ENCODE measurements at places on chromosomes 7 and 10.

- no peak for DNase-seq
Observed at GRCh38 chr10:97627731-97628130, 5.6 kb downstream of the MORN4 start.

- DNase-seq = no peak
Observed at GRCh38 chr10:21372651-21373410, 152.7 kb downstream of the SKIDA1 start.

DNA sequence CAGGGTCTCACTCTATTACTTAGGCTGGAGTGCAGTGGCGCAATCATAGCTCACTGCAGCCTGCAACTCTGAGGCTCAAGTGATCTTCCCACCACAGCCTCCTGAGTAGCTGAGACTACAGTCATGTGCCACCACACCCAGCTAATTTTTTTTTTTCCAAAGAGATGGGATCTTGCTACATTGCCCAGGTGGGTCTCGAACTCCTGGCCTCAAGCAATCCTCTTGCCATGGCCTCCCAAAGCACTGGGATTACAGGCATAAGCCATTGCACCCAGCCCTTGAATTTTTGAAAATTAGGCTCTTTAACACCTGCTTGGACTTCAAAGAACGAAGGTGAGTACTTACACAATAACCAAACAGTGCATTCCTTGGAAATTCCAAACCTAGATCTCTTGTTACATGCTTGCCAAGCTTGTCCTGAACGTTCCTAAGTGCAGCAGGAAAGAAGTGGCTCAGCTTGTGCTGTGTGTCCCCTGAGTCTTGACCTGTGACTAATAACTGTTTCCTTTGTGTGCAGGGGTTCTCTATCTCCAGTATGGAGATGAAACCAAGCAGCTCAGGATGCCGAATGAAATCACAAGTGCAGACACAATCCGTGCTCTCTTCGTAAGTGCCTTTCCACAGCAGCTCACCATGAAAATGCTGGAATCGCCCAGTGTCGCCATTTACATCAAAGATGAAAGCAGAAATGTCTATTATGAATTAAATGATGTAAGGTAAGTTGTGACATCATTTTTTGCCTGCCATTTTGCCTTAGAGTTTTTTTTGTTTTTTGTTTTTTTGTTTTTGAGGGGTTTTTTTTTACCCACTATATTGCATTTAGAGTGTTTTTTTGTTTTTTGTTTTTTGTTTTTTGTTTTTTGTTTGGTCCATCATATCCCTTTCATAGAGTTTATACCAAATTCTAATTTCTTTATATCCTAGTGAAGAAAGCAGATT, 223.8 kb downstream of the KIAA1217 start:
- no peak for DNase-seq

DNA sequence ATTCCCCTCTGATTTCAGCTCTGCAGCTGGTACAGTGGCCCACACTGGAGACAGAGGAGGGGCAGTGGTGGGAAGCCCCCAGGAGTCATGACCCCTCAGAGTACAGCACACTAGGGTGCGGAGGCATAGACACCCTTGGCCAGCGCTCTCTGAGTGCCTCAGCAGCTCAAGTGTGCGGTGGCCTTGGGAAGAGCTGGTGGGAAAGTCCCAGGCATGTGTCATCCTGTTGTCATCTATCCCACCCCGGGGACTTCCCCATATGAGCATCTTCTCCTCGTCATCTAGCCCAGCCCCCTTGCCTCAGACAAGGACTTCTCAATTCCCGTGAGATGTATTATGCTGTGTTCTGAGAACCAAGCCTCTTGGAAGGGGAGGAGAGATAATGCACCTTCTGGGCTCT, 15.6 kb upstream of the PPIF start:
- DNase-seq = no peak

DNA sequence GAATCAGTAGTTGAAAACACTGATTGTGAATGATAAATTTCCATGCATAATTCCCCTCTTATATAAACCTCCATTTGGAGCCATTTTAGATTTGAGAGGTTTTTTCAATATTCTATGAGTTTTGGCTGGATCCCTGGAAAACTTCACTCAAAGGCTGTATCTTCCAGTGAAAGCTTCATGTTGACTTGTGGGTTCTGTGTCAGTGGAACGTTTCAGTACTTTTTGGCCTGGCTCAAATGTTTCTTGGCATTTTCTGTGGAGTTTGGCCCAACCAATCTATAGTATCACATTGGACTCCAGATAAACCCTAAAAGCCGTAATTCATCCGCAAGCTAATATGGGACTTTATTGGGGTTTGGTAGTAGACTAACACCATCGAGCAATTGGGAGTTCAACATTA, 172.6 kb upstream of the PRPS1L1 start:
- no peak for DNase-seq

DNA sequence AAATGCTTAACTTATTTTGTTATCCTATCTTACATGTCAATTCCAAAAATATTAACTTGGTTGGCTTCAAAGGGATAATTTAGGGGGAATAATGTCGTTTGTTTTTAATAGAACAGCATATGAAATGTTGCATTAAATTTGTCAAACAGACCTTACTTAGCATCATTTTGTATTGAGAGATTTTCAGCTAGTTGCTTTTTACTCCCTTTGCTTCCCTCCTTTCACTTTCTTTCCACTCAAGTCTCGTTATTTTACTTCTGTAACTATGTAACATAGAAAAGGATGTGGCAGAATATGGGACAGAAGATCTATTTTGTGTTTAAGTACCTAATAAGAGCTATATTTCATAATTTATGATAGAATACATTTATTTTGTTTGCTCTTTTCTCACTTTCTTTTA, 2.6 kb downstream of the PHYHIPL start:
- no peak for DNase-seq

- DNase-seq = no peak
Observed at GRCh38 chr10:88157981-88158465, 294.6 kb downstream of the PTEN start.

DNA sequence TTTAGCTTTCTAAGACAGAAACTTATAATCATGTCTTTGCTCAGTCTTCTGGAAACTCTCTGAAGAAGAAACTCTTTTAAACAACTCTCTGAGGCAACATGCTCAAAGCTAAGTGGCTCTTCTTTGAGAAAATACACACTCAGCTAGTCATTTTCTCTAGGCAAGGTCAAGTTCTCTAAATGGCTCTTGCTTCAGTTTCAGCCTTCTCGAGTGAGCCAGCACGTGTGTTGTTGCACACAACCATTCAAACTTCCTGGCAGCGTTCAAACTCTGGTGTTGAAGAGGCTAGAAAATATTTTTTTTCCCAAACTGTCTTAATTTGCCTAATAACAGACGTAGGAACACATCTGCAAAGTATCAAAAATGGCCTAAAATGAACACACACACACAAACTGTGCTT, 129.1 kb downstream of the THSD7A start:
- no peak for DNase-seq

DNA sequence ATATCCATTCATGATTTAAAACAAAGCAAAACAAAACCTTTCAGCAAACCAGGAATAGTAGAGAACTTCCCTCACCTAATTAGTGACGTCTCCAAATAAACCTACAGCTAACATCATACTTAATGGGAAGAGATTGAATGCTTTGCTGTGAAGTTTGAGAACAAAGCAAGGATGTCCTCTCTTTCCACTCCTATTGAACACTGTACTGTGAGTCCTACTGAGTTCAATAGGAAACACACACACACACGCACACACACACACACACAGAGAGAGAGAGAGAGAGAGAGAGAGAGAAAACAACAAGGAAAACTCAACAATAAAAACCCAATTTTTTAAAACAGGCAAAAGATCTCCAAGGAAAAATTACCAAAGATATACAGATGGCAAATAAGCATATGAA, 32.3 kb downstream of the PODXL start:
- DNase-seq = no peak

DNA sequence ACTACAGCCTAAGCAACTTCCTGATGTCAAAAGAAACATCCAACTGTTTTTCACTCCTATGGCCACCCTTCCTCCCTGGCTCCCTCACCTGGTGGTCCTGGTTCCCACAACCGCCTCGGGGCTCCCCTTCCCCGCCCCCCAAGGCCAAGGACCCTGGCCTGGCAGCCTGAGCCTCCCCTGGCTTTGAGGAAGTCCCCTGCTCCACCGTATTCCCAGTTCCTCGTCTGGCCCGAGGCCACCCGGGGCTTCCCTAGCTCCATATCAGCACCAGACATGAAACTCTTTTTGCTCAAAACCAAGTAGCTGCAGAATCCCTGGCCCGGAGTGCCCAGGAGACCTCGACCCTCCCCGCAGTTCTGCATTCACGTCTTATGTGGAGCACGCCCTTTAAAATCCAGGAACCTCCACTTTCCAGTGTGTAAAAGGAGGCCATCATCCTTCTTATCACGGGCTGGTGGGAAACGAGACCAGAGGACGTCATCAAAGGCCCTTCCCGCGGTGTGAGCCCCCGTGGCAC, 82.9 kb downstream of the PRKAG2 start:
- no peak for DNase-seq

DNA sequence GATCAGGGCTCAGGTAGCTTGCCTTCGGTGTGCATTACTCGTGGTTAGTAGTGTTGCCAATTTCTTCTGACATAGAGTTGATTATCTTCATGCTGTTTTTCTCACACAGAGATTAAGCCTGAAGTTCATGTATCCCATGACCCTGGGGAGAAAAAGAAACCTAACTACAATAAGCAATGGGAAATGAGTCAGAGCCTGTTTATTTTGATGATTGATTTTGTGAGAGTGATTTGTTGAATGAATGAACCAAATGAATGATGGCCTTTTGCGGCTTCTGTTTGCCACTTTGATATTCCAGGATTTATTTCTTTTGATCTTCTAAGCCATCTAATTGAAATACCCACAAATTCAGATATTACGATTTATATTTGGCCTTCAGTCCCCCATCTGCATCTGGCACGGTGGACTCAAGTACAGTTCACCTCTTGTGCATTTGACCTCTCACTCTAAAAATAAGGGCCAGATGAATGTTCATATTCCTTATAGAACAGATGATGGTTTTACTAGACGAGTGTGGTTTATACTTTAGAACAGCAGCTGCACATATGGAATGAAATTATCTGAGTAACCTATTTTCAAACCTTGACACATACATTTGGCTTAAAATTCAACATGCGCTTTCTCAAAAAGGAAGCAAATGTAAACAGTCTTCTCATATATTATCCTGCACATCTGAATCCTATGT, 110.7 kb downstream of the PLCE1 start:
- no peak for DNase-seq

GRCh38 chr7:142815134-142815533, 39.7 kb upstream of the EPHB6 start:
- no peak for DNase-seq

GRCh38 chr10:3828404-3829155, 43.6 kb upstream of the KLF6 start:
- DNase-seq = no peak

DNA sequence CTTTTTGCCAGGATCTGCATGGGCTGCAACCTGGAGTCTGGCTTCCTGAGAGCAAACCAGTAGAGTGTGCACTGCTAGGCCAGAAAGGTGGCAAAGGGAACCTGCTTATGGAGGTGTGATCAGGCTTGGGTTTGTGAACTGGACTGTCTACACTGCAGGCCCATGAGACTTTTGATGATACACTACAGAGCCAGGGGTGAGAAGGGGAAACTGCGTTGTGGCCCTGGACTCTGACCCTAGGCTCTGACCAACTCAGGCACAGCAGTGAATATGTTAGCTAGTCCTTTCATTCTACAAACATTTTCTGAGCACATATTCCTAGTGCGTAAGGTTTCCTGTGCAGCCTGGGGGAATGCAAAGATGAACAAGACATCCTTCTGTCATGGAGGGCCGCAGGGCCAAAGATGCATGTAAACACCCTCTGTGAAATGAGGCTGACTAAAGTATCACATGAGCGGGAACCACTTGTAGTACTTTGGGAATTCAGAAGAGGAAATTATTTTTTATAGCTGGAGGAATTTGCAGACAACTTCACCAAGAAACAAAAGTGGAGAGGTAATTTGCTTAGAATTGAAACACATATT, 63.8 kb upstream of the HPS1 start:
- DNase-seq = no peak

GRCh38 chr7:157554393-157555238, 217.8 kb downstream of the DNAJB6 start:
- DNase-seq = no peak

DNA sequence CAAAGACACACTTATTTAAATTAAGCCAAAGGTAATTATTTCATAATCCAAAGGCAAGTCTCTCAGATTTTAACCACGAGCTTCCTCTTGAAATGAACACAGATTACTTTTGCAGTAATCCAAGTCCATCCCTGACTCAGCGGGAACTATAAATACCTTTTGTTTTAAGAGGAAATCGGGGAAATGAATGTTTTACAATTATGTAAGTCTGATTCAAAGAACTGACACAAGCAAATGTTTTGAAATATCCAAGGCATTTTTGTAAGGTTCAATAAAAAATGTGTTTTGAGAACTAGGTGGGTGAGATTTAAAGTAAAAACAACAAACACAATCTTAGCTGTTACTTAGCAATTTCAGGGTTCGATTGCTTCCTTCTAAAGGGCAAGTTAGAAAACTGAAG, 179.8 kb upstream of the ASAH2 start:
- no peak for DNase-seq

DNA sequence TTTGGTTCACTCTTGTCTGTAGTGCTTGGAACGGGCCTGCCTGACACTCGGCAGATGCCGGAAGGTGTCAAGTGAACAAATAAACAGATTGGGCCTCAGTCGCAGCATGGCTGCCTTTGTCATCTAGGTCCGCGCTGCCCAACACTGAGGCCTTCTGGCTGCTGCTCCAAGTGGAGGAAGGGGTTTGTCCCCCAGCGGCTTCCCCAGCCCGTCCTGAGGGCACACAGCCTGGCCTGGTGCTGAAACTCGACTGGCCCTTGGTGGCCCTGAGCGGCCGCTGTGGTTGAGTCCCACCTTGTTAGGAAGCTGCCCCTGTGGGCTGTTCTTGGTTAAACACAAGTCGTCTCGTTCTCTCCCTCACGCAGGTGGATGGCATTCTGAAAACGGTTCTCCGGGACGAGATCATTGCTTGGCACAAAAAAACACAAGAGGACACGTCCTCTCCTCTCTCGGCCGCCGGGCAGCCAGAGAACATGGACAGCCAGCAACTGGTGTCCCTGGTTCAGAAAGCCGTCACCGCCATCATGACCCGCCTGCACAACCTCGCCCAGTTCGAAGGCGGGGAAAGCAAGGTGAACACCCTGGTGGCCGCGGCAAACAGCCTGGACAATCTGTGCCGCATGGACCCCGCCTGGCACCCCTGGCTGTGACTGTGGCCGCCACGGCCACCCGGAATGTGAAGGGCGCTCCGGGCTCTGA, 132.1 kb downstream of the SMURF1 start:
- DNase-seq = no peak

- DNase-seq = no peak
Observed at GRCh38 chr10:12910835-12911234, 90.7 kb downstream of the CCDC3 start.

DNA sequence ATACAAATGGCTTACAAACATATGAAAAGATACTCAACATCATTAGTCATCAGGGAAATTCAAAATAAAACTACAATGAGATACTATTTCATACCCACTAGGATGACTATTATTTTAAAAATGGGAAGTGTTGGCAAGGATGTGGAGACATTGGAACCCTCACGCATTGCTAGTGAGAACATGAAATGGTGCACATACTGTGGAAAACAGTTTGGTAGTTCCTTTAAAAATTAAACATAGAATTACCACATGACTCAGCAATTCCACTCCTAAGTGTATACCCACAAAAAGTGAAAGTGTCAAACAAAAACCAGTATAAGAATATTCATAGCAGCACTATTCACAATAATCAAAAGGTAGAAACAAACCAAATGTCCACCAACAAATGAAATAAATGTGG, 48.5 kb upstream of the SHTN1 start:
- DNase-seq = no peak

All from activated CD8-positive, alpha-beta memory T cell treated with anti-CD3 and anti-CD28 coated beads for 1 hour (primary cell).